ENCODE measurements at places on chromosomes 1 and 21. TPM values are rescaled to one million over a fixed set of nuclear protein-coding genes. Genes with fewer than 3 reads are reported as not detected.
A peak's percentile ranks its signal among the peaks of the same experiment; 100 is the strongest.

The SFN gene
- 2,183 TPM for total RNA-seq

The LCE1D gene
- not detected for total RNA-seq

GRCh38 chr1:58064166-58064565 lies 482.4 kb downstream of the OMA1 start:
- no peaks in the 10 kb centered on the region for H3K36me3 ChIP-seq
- no peak overlapping the region for H3K27ac ChIP-seq
- H3K4me3 ChIP-seq: no peak overlapping the region
- no peaks in the 10 kb centered on the region for H3K4me1 ChIP-seq
- DNase-seq: no peak
- no peaks in the 10 kb centered on the region for H3K27me3 ChIP-seq

- peaks cover 35% of the 10 kb centered on the region for H3K4me1 ChIP-seq
- H3K36me3 ChIP-seq: peaks cover 15% of the 10 kb centered on the region
- H3K27ac ChIP-seq: peak overlapping the region; percentile 88
- no peak overlapping the region for H3K4me3 ChIP-seq
Observed at GRCh38 chr1:19445417-19446342, 39.7 kb downstream of the CAPZB start.

- H3K27me3 ChIP-seq: no peaks in the 10 kb centered on the region
- peak overlapping the region; percentile 23 for H3K4me3 ChIP-seq
- peak overlapping the region; percentile 5 for H3K27ac ChIP-seq
- no peaks in the 10 kb centered on the region for H3K36me3 ChIP-seq
Observed at GRCh38 chr1:78080767-78081166, 35.0 kb downstream of the GIPC2 start.
